Smooth muscle cell of the pulmonary artery (primary cell): ENCODE measurements at places on chromosomes 12 and 14. TPM values are rescaled to one million over a fixed set of nuclear protein-coding genes. Genes with fewer than 3 reads are reported as not detected.

The KCNK10 gene
- not detected in 2 replicates for total RNA-seq

The ZC2HC1C gene
- total RNA-seq, result 0.69 and 0.85 TPM in 2 replicates

The CDCA3 gene
- total RNA-seq, result 3.5 and 6.3 TPM in 2 replicates

The PAPOLA gene
- total RNA-seq, result 118 and 122 TPM in 2 replicates

The RPGRIP1 gene
- not detected in 2 replicates for total RNA-seq

The NRIP2 gene
- 0.07 TPM in 1 of 2 replicates, not detected in the other for total RNA-seq

The PSMA6 gene
- total RNA-seq, result 101 and 116 TPM in 2 replicates

The CCDC175 gene
- total RNA-seq, result not detected in 2 replicates

The SLC6A12 gene
- total RNA-seq, result not detected in 2 replicates

The OR6C70 gene
- not detected in 2 replicates for total RNA-seq

The RPS6KA5 gene
- total RNA-seq, result 1.4 and 1.6 TPM in 2 replicates

The HOXC4 gene
- total RNA-seq, result 0.79 and 1.2 TPM in 2 replicates

The LIN7A gene
- total RNA-seq, result 4.1 and 26.8 TPM in 2 replicates

The PIK3C2G gene
- not detected in 2 replicates for total RNA-seq

The SMIM41 gene
- 0.07 and 0.10 TPM in 2 replicates for total RNA-seq

The DNAJC22 gene
- total RNA-seq, result 0.20 and 2.1 TPM in 2 replicates

The RBP5 gene
- total RNA-seq, result not detected in 2 replicates

The LUM gene
- 115 and 562 TPM in 2 replicates for total RNA-seq

The EFS gene
- total RNA-seq, result 4.7 and 15.0 TPM in 2 replicates

The RD3L gene
- total RNA-seq, result not detected in 2 replicates

The CLECL1 gene
- not detected in 2 replicates for total RNA-seq

The RGS6 gene
- not detected in 2 replicates for total RNA-seq

The STAC3 gene
- total RNA-seq, result 0.26 and 0.33 TPM in 2 replicates

The ALX1 gene
- total RNA-seq, result not detected in 2 replicates

The SDR39U1 gene
- total RNA-seq, result 10.2 and 11.8 TPM in 2 replicates

The CARMIL3 gene
- total RNA-seq, result 0.17 TPM in 1 of 2 replicates, not detected in the other

The GPR132 gene
- total RNA-seq, result 0.03 and 0.26 TPM in 2 replicates

The CMA1 gene
- total RNA-seq, result not detected in 2 replicates

The KRT6C gene
- 0.07 TPM in 1 of 2 replicates, not detected in the other for total RNA-seq

The TCL1B gene
- not detected in 2 replicates for total RNA-seq

The ACVR1B gene
- total RNA-seq, result 16.4 and 18.4 TPM in 2 replicates

The TC2N gene
- total RNA-seq, result 0.26 and 0.50 TPM in 2 replicates

The IRF9 gene
- 54.0 and 57.1 TPM in 2 replicates for total RNA-seq

The RFX4 gene
- total RNA-seq, result not detected in 2 replicates

The SLC16A7 gene
- 22.9 and 27.3 TPM in 2 replicates for total RNA-seq

The SLC22A17 gene
- total RNA-seq, result 31.1 and 46.3 TPM in 2 replicates

The DBX2 gene
- total RNA-seq, result not detected in 2 replicates
